Fibroblast of skin of back (primary cell): ENCODE measurements at places on chromosomes 16 and 17.

DNA sequence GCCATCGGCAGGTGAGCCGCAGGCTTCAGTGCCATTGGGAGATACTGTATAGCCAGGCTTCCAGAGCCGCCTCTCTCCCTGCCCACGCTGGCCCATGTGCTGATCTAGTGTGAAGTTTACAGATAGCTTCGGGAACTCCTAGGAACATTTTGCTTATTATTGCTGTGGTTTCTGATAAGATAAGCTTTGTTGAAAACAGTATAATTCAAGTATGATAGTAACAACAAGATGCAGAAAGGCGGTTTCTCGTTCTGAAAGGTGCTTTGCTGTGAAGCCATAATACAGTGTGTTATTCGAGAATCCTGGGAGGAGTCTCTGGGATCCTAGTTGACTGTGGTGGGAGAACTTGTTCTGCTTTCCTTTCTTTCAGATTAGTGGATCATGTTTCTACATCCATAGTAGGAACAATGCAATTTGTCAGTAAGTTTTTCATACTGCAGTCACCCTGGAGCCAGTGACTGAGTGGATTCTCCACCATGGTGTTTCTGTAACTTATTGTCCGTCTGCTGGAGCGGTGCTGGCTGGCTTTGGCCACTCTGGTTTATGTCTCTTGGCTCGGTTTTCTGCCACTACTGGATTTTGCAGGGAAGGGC lies 31.5 kb downstream of the RAB11FIP3 start:
- DNase-seq: no peak

- peak; percentile 88 for DNase-seq
Measured at GRCh38 chr16:82700541-82701235, 73.9 kb downstream of the CDH13 start.

GRCh38 chr16:11677959-11678881 lies 10.0 kb downstream of the SNN start:
- DNase-seq: no peak

- DNase-seq: no peak
Measured at GRCh38 chr16:70157477-70158260, 15.9 kb upstream of the CLEC18C start.

DNA sequence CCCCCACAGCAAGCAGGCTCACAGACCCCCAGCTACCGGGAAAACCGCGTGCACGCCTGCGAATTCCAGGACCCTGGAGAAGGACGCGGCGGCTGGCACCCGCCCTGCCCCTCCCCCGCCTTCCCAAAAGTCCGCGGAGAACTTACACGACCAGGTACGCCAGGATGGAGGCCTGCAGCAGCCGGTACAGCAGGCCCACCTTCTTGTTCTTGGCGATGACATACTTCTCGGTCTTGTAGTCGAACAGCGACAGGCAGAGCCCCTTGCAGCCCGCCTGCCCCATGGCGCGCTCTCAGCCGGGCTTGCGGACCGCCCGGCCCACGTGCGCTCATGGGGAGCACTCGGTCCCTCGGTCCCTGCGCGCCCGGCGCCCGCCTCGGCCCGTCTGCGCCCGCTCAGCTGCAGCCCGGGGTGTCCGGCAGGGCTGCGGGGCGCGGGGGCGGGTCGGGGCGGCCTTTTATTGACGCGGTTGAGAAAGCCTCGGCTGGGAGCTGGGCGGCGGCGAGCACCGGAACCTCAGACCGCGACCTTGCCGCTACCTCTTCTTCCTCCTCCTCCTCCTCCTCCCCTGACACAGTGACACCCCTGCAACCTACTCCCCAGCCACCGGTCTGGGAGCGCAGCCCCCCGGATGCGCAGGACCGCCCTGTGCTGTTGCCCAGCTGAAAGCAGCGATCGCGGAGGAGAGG lies at the start of gene P2RX5:
TSS of gene P2RX5 (minus strand) at position 433 of the 689 bp plus-strand sequence. CDS start at position 283, 150 bp downstream.
- DNase-seq: peak; percentile 7

DNA sequence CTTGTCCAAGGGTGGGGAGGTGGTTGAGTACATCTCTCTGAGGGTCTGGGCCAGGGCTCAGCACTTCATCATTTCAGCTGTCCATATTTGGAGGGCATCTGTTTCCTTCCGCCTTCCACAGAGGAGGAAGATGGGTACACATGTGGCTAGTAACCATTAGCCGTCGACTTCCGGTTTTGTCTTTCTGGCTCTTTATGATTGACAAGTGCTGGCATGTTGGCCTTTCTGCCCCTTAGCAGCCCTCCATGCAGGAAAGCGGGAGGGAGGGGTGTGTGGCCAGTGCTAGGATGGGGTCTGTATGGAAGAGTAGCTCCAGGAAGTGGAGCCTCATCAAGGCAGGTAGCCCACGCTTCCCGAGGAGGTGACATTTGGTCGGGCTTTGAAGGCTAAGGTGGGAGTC lies 69.6 kb downstream of the RAI1 start:
- no peak for DNase-seq

GRCh38 chr16:87390641-87391323 lies 1.4 kb upstream of the MAP1LC3B start:
- no peak for DNase-seq

DNA sequence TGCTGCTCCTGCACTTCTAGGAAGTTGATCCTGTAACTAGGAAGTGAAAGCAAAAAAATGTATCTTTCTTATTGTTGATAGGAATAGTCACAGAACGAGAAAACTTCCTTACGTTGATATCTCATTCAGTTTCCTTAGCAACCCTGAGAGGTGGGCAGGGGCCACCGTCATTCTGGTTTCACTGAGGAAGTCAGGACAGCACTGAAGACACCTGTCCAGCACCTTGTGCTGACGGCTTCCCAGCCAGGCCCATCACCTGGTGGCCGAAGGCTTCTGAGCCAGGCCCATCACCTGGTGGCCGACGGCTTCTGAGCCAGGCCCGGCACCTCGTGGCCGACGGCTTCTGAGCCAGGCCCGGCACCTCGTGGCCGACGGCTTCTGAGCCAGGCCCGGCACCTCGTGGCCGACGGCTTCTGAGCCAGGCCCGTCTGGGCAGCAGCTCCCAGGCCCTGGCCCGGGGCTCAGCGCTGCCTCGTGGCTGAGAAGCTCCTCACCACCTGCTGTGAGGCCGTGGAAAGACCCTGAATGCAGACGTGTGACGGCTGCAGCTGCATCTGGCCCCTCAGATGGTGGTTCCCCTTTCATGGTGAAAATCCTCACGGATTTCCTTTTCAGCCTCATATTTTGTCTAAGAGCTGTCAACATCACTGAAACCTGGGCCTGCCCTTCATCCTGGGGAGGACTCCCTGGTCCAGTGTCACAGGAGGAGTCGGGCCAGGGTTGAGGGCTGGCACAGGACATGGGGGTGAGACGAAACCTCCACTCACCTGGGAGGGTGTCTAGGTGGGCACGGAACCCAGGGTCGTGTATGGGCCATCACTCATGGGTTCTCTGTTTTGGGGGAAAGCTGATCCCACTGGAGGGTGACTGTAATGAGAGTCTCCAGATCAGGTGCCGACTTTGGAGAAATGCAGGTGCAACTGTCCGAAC lies 33.0 kb upstream of the ZNF750 start:
- DNase-seq: no peak

- DNase-seq: no peak
Measured at GRCh38 chr17:49226771-49227435, 3.7 kb downstream of the PHOSPHO1 start.

- DNase-seq: peak; percentile 35
Measured at GRCh38 chr16:56202036-56202435, 10.7 kb downstream of the GNAO1 start.

GRCh38 chr16:53925526-53925925 lies 221.6 kb downstream of the FTO start:
- DNase-seq: no peak

GRCh38 chr17:63983320-63983719 lies 10.6 kb upstream of the SCN4A start:
- DNase-seq: peak; percentile 19

- no peak for DNase-seq
Measured at GRCh38 chr16:5020551-5020950, 13.2 kb downstream of the NAGPA start.

DNA sequence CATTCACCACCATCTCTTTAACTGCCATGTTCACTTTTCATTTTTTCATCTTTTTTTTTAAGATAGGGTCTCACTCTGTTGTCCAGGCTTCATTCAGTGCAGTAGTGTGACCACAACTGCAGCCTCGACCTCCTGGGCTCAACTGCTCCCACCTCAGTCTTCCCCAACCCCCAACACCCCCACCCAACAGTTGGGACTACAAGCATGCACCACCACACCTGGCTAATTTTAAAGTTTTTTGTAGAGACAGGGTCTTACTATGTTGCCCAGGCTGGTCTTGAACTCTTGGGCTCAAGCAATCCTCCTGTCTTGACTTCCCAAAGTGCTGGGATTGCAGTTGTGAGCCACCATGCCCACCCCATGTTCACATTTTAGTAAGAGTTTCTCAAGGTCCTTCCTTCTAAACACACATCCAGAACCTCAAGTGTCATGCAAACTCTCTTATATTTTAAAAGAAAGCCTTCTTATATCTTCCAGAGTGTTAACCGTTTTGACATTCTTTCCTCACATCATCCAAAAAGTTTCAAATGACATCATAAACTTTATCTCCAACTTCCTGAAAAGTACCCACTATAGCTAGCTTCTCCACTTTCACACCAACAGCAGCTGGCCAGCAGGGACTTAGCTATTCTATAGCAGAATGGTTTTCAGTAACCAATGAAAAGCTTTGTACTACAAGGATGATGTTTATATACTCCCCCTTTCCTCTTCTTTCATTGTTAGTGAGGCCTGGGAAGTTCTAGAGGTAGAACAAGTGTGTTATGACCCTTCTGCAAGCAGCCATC lies 49.3 kb downstream of the TRAF4 start:
- DNase-seq: no peak

- no peak for DNase-seq
Measured at GRCh38 chr17:14838567-14838966, 426.6 kb downstream of the PMP22 start.

GRCh38 chr16:50980666-50981065 lies 170.4 kb downstream of the SALL1 start:
- DNase-seq: no peak

DNA sequence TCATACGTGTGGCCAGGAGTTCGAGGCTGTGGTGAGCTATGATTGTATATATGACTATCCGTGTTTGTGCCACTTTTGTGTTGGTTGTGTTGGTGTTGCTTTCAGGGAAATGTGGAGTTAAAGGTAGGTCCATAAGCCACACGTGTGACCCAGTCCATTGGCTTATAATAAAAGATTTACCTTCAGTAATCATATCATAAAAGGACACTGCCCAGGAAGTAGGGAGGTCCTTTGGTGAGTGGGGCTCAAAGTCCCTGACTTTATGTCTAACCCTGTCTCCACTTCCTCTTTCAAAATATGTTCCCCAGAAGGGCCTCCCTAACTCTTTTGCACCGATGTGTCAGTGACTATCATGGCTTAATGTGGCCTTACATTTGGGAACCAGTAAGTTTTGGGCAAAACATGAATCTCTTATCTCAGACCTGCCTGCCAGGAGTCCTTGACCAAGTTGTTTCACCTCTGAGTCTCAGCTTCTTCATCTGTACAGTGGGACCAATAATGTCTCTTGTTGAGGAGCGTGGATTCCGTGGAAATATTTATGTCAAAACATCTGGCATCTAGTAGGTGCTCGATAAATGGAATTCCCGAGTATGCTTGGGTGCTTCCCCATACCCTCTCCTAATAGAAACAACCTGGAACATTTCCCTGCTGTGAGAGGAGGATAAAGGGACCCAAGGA lies 4.8 kb downstream of the TNP2 start:
- no peak for DNase-seq

DNA sequence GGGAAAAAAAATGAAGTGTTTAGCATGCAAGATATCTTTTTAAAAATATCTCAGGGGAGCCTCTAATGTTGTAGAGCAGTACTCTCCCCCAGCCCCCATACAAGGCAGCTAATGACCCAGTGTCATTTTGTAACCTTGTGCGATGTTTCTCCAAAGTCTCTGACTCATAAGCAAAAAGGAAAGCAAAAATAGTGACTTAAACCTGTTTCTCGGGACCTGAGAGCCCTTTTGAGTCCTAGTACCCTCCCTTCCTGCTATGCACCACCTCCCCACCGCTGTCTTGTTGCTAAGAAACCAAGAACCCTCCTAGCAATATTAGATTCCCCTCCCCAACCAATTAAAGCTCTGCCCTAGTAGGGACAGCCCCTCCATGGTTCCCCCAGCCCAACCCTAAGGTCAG lies 2.8 kb downstream of the MYCBPAP start:
- DNase-seq: peak; percentile 27

DNA sequence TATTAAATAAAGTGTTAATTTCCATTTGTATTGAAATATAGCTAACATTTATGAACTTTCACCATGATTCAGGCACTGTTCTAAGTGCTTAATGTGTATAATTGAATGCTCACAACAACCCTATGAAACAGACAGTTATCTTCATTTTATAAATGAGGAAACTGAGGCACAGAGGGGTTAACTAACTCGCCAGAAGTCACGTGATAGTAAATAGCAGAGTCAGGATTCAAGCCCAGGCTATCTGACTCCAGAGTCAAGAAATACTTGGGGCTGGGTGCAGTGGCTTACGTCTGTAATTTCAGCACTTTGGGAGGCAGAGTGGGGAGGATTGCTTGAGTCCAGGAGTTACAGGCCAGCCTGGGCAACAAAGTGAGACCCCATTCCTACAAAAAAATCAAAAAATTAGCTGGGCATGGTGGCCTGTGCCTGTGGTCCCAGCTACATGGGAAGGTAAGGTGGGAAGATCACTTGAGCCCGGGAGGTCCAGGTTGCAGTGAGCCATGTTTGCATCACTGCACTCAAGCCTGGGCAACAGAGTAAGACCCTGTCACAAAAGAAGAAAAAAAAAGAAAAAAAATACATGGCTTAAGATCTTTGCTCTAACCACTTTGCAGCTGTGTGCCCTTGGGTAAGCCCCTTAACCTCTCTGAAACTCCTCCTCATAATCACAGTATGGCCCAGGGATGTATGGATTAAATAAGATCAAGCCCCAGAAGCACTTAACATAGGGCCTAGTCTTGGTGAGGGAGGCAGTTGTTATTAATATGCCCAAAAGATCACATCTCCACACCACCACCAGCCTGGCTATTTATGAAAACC lies 29.0 kb downstream of the WSB1 start:
- DNase-seq: no peak

- no peak for DNase-seq
Measured at GRCh38 chr17:7497228-7497627, 13.1 kb downstream of the POLR2A start.

DNA sequence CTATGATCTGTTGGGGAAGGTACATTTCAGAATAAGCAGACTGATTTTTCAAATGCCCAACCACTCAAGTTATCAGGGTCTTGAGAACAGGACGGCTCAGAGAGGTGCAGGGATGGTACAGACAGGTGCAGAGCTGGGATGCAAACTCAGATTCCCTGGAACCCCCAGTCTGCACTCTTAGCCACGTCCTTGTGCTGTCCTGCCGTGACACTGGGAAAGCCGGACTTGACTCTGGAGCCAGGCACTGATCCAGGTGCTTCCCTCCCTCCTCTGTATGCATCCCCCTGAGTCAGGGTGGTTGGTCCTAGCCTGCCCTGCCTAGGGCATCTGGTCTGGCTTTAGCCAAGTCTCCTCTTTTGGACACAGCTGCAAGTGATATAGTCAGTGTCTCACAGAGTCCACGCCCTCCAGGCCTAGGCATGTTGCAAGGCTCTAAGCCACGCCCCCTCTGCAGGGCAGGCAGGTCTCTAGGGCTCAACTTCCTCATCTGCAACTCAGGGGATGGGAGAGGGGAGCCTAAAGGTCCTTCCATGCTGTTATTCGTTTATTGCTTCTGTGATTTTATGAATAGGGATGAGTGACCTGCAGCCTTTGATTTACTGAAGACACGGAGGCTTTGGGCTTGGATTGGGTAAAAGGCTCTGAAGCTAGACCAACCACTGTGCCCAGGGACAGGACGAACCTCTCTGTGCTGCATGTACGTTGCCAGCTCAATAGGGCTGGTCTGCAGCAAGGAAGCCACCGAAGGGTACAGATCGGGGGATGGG lies 97.3 kb downstream of the SDK2 start:
- DNase-seq: peak; percentile 9

GRCh38 chr17:62995377-62995885 lies 29.4 kb downstream of the TANC2 start:
- DNase-seq: peak; percentile 36
